ENCODE measurements at places on chromosomes 6 and 20. TPM values are rescaled to one million over a fixed set of nuclear protein-coding genes. Genes with fewer than 3 reads are reported as not detected.

DNA sequence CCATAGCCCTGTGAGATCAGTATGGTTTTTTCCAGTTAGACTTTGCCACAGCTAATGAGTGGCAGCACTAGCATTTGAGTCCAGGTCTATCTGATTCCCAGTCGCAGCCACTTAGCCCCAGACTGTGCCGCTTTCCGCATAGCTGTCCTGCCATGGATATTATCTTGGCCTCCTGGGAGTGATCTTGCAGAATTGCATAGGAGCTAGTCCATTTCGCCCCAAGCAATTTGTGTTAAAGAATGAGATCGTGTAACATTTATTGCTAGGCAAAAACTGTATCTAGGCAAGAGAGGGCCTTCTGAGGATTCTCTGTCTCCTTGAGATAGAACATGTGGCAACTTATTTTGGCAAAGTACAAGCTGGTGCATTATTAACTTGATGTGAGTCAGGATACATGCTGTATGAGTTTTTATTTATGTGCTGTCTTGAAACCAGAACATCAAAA lies 74.2 kb downstream of the EZR start:
- DNase-seq = no peak

DNA sequence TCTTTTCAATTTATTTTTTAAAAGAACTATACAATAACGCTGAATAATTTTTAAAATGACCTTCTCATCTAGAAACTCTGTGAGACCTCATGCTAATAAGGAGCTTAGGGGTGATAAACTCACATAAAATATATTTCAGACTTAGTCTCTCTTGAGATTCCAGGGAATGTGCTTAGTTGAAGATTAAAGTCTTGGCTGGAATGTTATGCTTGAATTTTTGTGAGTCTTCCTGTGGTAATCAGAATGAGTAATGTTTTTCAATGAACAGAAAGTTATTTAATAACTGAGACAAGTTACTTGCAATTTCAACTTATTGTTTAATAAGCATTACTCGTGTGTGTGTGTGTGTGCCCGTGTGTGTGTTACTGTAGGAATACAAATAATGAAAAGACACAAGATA lies 379.9 kb upstream of the EPHA7 start:
- no peak for DNase-seq

MPIG6B gene
- 0.81 TPM for total RNA-seq

DNA sequence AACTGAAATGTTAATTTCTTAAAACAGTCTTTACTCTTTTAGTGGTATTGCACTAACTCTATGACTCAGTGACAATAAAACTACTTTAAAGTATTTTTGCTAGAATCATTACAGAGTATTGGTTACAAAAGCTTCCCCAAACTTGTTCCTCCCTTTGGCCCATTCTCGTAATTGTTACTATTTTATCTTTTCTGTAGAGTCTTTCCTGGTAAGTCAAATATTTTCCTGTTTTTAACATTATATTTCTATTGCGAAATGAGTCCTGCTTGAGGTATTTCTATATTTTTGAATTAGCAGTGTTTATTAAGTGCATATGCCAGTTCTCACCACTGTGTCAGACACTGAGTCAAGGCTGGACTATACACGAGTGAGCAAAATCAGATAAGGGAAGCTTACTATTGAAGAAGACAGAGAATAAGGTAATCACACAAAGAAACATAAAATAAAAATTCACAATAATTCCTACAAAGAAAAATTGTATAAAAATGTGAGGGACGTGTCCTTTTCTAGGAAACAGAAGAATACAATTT lies 970.5 kb downstream of the EYS start:
- DNase-seq = no peak

MAP3K7 gene
- total RNA-seq = 22.1 TPM

GRCh38 chr6:138404666-138405337 lies 779 bp downstream of the HEBP2 start:
- DNase-seq = peak; percentile 53

- DNase-seq = no peak
Observed at GRCh38 chr6:137191670-137192069, 18.2 kb upstream of the IL22RA2 start.

DNA sequence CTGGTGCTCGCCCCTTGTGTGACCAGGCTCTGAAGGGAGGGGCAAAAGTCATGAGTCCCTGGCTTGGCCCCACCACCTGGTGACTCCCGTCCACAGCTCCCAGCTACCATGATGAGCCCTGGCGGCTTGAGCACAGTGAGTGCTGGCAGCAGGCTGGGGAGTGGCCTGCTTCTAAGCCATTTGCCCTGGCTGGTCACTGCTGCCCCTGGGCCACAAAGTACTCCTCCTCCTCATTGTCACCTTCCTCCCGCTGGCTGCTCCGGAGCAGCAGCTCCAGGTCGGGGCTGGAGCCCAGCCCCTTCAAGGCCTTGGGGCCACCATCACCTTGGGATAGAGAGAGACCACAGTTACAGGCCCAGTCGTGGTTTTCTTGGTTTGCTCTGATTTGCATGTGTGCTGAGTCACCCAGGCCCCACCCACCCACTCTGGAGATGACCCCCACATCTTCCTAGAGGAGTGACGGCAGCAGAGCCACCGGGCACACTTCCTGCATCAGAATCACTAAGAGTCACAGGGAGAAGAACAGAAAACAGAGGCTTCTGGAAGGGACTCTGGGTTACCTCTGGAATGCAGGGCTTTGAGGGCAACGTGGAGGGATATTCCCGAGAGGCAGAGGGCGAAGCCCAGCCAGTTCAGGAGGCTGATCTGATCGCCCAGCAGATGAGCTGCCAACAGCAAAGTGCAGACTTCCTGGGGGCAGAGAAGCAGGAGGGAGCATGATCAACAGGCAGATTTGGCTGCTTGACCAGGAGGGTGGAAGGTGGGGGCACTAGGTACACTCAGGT lies 42.1 kb upstream of the CDH22 start:
- peak; percentile 48 for DNase-seq

BTNL2 gene
- not detected for total RNA-seq

DNA sequence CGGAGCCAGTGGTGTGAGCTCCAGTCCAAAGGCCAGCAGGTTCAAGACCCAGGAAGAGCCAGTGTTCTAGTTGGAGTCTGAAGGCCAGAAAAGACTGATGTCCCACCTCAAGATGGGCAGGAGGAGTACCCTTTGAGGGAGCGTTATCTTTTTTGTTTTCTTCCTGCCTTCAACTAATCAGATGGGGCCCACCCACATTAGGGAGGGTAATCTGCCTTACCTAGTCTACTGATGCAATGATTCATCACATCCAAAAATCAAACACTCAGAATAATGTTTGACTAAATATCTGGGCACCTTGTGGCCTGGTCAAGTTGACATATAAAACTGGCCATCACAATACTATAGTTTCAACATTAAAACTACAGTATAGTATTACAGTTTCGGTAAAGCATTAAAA lies 19.7 kb downstream of the ZKSCAN3 start:
- no peak for DNase-seq

- no peak for DNase-seq
Observed at GRCh38 chr20:62721511-62722370, 13.1 kb downstream of the NTSR1 start.

- no peak for DNase-seq
Observed at GRCh38 chr20:52592567-52592966, 379.6 kb upstream of the TSHZ2 start.

DNA sequence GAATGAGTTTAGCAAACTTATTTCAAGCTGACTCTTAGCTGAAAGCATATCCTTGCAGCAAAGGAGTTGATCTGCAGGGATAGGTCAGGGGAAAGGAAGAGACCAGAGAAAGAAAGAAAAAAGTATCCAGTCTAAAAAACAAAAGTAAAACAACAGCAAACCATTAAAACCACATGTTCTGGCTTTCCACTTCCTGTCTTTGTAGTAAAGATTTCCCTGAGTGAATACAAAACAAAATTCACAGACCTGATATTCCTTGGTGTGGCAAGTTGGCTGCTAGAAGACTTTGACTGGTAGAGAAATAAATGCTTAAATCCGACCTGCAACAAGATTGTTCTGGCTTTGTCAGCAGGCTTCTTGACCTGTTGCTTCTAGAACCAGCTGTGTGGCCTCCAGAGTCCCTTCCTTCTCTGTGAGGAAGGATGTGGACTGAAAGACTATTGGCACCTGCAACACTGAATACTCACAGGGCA lies 23.4 kb upstream of the MCM3 start:
- no peak for DNase-seq

RBPJL gene
- total RNA-seq = not detected

RIMS4 gene
- not detected for total RNA-seq

ERMARD gene
- 24.9 TPM for total RNA-seq

DNA sequence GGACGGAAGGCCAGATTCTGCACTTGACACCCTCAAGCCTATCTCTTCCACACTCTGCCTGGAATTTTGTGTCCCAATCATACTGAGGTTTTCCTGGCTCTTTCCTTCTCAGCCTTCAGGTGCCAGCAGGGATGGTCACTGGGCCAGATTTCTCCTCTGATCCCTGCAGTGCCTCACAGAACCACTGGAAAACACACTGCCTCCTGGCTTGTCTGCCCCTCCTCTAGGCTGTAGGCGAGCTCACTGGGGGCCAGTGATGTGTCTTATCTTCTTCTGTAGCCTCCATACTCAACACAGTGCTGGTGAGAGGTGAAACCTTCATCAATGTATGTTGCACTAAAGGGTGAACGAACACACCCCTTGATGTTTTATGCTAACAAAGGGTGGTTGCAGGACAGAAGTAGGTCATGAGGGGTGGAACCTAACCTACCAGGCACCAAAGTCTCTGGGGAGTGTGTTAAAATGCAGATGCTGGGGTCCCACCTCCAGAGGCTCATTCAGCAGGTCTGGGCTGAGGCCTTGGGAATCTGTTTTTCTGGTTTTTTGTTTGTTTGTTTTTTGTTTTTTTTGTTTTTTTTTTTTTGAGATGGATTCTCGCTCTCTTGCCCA lies 80.3 kb downstream of the CDH26 start:
- no peak for DNase-seq

CNR1 gene
- total RNA-seq = not detected

RAB5IF gene
- total RNA-seq = 77.1 TPM

MYCT1 gene
- total RNA-seq = not detected

SLC4A11 gene
- total RNA-seq = 1.8 TPM

DNA sequence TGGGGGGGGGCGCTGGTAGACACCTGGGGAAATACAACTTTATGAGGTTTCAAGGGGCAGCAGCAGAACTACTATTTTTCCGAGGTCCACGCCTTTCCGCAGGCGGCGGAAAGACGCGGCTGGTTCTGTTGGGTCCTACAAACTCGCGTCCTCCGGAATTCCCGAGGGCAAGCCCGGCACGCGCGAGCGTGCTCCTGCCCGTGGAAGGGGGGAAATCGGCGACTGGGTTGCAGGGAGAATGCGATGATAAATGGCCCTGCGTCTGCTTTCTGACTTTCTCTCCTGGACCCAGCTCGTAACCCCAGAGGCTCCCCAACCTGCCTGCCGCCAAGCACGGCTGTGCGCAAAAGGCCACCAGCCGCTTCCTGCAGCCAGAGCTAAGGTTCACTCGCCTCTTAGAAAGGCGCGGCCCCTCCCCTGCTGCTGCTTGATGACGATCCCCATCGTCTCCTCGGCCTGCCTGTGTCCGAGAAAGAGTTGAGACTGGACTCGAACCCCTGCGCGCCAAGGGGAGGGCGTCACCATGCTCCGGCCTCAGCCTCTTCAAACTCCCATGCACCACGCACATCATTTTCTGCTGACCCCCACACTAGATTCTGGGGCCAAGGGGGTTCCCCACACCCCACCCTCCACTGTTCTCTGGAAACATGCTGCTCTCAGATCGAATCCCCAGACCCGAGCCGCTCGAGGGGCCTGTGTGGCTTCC lies 6.7 kb downstream of the FOXA2 start:
- DNase-seq = no peak

DEFB132 gene
- not detected for total RNA-seq

DNA sequence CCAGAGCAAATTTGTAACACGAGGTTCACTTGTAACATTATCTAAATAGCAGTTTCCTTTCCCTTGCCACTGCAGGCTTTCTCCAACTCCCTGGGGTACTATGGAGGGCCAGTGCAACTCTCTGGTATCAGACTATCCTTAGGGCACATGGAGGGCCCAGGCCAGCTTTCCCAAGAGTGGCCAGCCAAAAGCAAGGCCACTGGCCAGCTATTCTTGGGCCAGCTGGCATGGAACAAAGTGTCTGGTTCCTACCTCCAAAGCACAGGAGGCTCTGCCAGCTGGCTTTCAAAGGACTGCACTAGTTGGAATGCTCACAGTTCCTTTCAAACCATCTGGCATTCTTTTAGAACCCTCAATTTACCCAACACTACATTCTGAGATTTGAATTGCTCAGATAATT lies 8.7 kb downstream of the RNF24 start:
- DNase-seq = no peak

DNA sequence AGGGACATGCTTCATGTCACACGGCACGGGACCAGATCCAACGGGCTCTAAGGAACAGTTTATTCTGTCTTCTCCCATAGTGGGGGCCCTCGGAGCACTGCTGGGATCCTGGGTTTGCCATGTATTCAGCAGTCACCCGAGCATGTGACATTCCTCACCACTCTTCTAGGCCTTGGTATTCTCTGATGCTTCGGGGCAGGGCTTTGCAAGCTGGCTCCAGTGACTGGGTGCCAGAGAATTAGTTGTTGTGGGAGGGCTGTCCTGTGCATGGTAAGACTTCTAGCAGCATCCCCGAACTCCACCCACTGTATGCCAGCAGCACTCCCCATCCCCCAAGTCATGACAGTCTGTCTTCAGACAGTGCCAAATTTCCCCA lies 5.4 kb downstream of the CCN5 start:
- DNase-seq = no peak

FERMT1 gene
- total RNA-seq = 0.09 TPM

SLA2 gene
- 51.5 TPM for total RNA-seq
